ENCODE measurements at places on chromosomes 1 and 21.

DNA sequence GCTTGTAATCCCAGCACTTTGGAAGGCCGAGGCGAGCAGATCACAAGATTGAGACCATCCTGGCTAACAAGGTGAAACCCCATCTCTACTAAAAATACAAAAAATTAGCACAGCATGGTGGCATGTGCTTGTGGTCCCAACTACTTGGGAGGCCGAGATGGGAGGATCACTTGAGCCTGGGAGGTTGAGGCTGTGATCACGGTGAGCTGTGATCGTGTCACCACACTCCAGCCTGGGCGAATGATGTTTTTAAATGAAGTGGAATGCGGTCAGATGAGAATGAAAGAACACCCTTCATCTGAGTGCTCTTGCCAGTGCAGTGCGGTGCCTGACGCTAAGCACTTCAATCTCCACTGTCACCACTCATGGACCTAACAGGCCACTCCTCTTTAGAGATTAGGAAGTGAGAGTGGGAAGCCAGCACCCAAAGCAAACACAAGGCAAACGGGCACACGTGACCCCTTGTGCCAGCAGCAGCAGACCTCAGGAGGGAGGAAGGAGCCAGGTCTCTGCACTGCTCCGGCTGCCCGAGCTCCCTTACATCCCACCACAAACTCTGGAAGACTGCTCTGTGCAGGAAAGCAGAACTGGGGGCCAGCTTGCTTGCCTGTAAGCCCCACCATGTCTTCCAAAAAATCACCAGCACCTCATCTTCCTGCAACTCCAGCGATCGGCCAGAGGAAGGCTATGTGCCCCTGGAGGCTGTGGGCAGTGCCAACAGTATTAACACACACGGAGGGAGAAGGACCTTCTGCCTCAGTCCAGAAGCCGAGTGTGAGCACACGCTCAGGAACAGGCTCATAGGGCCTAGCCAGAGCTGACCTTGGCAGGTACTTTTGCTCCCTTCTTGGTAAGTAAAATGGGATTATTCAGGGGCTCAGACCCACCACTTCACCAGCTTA is 9.7 kb downstream of the CTNNBIP1 start:
- DNase-seq, result no peak

- no peak for DNase-seq
Measured at GRCh38 chr1:219687779-219688178, 74.9 kb upstream of the ZC3H11B start.

- no peak for DNase-seq
Measured at GRCh38 chr1:231596337-231596791, 30.2 kb upstream of the DISC1 start.

- no peak for DNase-seq
Measured at GRCh38 chr1:245898581-245898980, 608.5 kb downstream of the SMYD3 start.

GRCh38 chr1:25893116-25893515 is 13.1 kb downstream of the STMN1 start:
- DNase-seq, result no peak

Measured in ELR (cell line).